Effector CD8-positive, alpha-beta T cell (primary cell): ENCODE measurements at places on chromosomes 11 and 22.

DNA sequence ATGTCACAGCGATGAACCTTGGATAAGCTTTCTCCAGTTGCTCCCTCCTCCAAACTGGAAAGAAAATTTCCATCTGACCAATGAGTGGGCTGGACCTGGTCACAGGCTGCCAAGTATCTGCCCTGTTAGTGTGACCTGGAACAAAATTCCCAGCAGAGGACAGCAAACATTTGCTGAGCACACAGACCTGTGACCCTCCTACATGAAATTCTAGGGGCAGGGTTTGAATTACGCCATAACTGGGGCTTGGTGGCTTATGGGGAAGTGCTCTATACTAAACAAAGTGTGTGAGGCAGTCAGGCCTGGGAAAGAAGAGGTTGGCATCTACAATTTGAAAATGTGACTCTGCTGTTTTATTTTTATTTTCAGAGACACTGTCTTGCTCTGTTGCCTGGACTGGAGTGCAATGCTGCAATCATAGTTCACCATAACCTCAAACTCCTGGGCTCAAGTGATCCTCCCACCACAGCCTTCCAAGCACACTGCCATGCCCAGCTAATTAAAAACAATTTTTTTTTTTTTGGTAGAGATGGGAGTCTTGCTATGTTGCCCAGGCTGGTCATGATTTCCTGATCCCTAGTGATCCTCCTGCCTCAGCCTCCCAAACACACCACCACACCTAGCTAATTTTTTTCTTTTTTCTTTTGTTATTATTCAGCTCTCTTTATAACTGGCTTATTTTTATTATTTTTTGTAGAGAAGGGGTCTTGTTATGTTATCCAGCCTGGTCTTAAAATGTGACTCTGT lies 13.6 kb upstream of the XBP1 start:
- DNase-seq: no peak

DNA sequence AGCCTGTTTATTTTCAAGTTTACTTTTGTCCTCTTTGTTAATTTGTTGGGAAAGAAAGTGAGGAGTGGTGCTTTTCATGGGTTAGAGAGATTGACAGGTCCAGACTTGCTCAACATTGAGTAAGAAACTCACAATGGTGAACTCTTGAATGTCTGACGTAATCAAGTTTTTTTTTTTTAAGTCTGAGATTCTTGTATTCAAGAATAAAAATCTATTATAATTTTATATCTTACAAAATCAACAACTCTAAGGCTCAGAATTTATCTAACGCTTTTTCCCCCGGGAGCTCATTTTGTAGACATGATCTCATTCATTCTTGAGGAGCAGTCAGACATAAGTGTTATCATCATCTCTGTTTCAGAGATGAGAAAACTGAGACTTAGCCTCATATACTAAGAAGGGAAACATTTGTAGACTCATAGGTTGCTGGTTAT lies 39.1 kb upstream of the SPTBN2 start:
- no peak for DNase-seq

- no peak for DNase-seq
Measured at GRCh38 chr22:27719535-27720227, 81.9 kb downstream of the MN1 start.

DNA sequence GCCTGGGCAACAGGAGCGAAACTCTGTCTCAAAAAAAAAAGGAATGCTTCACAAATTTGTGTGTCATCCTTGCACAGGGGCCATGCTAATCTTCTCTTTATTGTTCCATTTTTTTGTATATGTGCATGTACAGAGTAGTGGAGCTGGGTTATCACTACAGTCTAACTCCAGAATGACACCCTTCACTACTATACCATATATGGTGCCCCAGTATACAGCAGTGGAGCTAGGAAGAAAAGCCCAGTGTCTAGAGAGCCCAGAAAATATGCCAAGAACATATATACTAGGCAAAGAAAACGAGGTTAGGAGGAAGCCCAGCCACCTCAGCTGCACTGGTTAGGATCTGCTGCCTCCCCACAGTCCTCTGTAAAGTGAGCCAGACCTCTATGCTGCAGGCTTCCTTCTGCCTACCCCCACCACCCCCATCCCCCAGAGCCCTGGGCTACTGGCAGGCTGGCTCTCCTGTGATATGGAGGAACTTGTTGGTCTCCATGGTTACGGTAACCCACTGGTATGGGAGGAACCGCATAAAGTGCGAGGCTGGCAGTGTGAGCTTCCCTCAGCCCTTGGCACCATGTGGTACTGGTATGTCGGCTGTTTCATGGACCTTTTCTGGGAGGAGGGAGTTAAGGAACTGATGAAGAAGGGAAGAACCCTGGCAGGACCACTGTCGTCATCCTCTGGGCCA lies 34.3 kb downstream of the RCOR2 start:
- DNase-seq: no peak

- no peak for DNase-seq
Measured at GRCh38 chr11:34380696-34381095, 22.9 kb upstream of the ABTB2 start.

DNA sequence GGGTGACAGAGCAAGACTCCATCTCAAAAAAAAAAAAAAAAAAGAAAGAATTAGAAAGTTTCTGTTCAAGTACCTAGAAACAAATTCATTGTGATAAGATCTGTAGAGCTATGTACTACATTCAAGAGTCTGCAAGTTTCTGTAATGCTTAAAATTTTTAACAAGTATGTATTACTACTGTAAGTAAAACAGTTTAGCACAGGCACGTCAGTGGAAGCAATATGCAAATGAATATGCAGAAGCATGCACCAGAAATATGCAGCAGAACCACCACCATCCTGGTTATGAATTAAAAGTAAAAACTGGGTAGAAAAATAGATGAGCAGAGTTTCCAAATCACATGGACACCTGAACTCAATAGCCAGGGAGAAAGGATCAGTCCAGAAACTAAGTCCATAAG lies 19.3 kb downstream of the SBF2 start:
- no peak for DNase-seq

GRCh38 chr11:73372375-73372993 lies 3.7 kb upstream of the RELT start:
- no peak for DNase-seq

GRCh38 chr11:9396752-9397151 lies 12.3 kb downstream of the IPO7 start:
- DNase-seq: no peak

GRCh38 chr11:69915501-69916250 lies 96.5 kb upstream of the FGF3 start:
- no peak for DNase-seq

DNA sequence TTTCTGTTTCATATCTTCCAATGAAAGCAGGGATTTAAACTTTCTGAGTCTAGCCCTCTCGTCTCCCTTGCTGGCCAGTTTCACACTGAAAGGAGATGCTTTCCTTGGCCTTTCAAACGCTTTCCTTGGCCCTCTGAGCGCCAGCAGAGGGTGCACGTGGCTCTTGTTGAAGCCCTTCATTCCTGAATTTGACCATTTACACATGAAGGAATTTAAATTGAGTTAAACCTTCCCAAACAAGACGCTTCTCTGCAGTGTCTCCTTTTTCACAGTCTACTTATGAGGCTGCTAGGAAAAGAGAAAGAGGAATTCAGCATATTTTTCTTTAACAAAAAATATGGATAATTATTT lies 21.6 kb downstream of the NNMT start:
- no peak for DNase-seq

DNA sequence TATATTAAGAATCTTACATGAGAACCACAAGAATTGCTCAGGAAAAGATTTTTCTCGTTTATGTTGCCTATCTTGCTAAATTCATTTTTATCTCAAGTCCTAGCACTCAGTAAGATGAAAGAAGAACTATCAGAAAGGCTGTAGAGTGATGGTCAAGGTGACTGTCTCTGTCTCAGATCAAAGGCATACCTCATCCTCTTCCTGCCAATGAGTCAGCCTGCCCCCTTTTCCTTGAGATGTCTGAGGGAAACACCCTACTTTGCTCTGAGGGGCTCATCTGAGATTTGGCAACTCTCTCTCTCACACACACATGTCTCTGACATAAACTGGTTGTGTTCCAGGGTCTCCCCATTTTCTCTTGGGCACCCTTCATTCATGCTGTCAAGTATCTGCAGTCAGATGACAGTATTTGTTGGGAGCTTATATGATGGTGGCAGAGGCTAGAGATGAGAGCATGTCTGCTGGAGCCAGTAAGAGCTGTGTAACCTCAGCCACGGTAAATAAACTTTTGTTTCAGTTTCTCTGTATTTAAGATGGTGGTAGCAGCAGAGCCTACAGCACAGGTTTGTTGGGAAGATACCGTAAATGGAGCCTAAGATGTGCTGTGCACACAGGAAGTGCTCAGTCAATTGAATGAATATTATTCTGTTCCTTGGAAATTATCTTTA lies 1.6 kb downstream of the MMP27 start:
- DNase-seq: no peak

GRCh38 chr11:30914143-30914762 lies 328.1 kb upstream of the MPPED2 start:
- no peak for DNase-seq

DNA sequence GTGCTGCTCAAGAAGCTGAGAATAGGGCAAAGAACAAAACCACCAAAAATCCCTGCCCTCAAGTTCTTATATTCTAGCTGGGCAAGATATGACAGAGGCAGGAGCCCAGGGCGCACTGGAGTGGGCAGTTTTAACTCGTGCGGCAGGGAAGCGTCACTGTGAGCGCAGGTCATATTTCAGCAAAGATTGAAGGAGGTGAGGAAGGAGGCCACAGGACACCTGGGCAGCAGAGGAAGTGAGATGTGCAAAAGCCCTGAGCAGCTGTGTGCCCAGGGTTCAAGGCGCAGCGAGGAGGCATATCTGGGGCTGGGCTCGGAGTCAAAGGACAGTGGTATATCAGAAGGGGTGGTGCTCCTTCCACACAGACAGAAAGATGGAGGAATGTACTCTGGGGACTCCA lies 13.5 kb downstream of the KCNC1 start:
- no peak for DNase-seq

DNA sequence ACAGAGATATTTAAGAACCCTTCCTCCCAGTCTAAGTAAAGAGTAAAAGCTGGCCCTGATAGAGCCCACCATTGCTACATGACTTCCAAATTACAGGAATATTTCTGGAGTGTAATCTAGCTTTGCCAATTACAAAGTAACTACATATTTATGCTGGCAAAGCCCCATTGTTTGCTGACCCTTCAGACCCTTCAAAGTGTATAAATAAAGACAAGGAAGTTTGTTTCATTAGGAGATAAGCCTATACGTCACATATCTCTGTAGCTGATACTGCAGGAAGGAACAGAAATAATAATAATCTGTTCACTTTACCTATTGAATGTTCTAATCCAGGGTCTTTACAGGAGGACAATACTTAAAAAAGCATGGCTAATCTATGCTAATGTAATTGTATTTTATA lies 375.1 kb downstream of the SOX6 start:
- no peak for DNase-seq

DNA sequence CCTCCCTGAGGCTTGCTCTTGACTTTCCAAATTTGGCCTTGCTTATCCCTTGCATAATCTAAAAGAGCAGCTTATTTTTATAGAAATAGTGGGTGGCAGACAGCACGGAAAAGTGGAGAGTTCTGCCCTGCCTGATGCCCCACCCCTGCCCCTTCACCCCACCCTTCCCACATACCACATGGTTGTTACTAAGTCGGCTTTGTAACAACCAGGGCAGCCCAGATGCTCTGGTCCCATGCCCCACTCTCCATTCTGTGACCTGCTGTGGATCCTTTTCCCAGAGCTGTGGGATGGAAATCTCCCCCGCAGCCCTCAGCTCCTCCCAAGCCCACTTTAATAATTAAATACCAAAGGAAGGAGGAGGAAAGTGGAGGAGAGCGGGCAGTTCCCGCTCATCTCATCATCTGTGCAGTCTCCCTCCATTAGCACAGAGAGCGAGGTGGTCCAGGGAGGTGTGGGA lies 10.9 kb downstream of the MRGPRF start:
- no peak for DNase-seq

DNA sequence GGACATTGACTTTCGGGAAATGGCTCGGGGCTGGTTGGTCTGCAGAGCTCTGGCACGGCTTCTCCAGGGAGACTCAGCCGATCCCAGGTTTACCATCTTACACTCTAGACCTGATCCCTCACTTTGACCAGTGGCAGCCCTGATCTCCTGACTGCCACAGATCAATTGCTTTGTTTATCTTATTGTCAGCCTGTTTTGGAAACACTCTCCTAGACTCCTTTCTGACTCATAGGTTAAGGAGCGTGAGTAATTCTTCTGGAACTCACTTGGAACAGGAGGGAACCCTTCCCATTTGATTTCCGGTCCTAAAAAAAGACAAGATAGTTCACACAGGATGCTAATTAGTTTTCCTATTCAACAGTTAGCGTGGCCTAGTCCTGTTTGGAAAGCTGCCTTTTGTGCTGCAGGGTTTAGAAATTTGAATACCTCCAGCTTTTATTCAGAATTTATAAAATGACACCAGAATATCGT lies 16.0 kb upstream of the BMAL1 start:
- no peak for DNase-seq

- no peak for DNase-seq
Measured at GRCh38 chr11:122421702-122422101, 233.8 kb upstream of the UBASH3B start.
